ENCODE measurements at places on chromosomes 3 and 15.

DNA sequence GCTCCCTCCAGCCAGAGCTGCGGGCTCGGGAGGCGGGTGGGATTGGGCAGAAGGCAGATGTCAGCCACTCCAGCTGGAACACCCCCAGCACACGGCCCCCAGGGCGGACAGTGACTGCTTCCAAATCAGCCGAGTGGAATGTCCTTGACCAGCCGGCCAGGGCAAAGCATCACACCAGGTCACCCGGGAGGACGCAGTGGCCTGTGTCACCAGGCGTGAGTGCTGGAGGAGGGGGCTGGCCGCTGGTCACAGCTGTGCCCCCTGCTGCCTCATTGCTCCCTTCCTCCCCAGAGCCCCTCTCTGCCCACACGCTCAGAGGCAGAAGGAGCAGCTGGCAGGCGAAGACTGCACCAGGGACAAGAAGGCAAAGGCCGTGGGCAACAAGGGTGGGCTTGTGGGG, 33.5 kb downstream of the NTRK3 start:
- DNase-seq, result no peak

GRCh38 chr3:187677604-187678003, 7.4 kb upstream of the SST start:
- no peak for DNase-seq

DNA sequence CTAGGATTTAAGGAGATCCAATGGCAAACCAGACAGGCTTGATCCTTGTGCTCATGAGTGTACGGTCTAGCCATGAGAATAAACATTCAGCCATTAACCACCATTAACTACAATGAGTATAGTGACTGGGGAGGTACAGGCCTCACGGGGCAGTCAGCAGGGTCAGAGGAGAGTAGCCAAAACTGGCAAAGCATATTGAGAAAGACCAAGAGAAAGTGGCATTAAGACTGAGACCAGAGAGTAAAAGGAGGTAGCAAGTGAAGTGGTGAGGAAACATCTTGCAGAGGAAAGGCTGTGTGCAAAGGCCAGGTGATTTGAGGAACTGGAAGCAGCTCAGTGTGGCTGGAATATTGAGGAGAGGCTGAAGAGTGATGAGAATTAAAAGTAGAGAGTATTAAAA, 407.2 kb upstream of the LMCD1 start:
- no peak for DNase-seq

- DNase-seq, result no peak
Measured at GRCh38 chr3:51815614-51816013, 36.6 kb upstream of the IQCF6 start.

DNA sequence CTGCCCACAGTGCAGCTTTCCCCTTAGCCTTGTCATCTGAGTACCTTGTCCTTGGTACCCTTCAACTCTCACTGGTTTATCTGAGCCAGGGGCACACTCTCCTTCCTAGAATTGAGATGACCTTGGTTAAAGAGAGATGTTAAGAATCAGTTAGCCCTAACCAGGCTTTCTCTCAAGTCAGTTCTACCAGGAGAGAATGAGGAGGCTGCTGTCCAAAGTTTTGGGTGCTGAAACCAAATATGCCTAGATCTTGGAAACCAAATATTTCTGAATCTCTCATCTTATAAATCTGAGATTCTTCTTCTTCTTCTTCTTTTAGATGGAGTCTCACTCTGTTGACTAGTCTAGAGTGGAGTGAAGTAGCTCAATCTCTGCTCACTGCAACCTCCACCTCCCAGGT, 12.0 kb upstream of the CTXND1 start:
- no peak for DNase-seq

- DNase-seq, result no peak
Measured at GRCh38 chr3:64799606-64800005, 111.8 kb upstream of the ADAMTS9 start.

GRCh38 chr15:47548231-47548630, 169.1 kb upstream of the SEMA6D start:
- DNase-seq, result no peak

- DNase-seq, result no peak
Measured at GRCh38 chr15:48984811-48985352, 21.2 kb upstream of the SHC4 start.

All from stimulated activated CD8-positive, alpha-beta memory T cell treated with anti-CD3 and anti-CD28 coated beads, Interleukin-7, amount 100 ng/mL, for 48 hours (primary cell).